ENCODE measurements at places on chromosomes 16 and 17.

GRCh38 chr16:67546091-67546501, 16.2 kb upstream of the CTCF start:
- DNase-seq, result no peak

GRCh38 chr16:68724797-68725196, 12.3 kb upstream of the CDH1 start:
- no peak for DNase-seq

- no peak for DNase-seq
Observed at GRCh38 chr17:61280338-61280737, 119.3 kb upstream of the TBX2 start.

GRCh38 chr16:75402821-75403475, 30.4 kb downstream of the CFDP1 start:
- DNase-seq, result no peak

DNA sequence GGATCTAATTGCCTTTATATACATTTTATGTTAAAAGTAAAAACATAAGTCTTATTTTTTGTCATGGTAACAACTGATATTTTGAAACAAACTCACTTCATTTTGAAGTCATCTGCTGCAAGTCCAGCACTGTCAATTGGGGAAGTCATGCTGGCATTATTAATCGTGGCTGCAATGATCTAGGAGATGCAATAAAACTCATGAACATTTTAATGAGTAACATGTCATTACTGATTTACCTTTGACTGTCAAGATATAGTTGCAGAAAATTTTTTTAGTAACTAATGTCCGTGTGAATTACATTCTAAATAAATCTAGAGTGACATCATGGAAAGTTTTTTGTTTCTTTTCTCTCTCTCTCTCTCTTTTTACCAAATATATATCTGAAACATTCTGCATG, 17.3 kb upstream of the KRT24 start:
- no peak for DNase-seq
